Activated T-cell treated with anti-CD3 and anti-CD28 coated beads for 24 hours (primary cell): ENCODE measurements at places on chromosomes 4 and X.

GRCh38 chr4:127604949-127605709, 27.6 kb upstream of the INTU start:
- DNase-seq = no peak

DNA sequence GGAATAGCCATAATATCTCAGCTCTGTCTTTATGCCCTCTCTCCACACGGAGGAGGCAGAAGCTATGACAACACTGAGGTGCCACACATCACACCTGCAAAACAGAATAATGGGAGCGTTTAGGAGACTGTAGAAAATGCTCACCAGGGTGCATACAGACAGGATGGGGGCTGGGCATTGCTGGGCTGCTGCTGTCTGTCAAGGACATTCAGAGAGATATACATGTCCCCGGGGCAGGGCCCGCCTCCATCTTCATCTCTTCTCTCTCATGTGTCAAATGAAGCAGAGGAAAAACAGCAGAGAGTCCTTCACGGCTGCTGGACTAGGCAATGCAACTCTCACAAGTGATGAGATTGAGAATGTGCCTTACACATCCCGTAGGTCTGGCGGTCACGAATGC, 65.3 kb upstream of the DHRSX start:
- no peak for DNase-seq

DNA sequence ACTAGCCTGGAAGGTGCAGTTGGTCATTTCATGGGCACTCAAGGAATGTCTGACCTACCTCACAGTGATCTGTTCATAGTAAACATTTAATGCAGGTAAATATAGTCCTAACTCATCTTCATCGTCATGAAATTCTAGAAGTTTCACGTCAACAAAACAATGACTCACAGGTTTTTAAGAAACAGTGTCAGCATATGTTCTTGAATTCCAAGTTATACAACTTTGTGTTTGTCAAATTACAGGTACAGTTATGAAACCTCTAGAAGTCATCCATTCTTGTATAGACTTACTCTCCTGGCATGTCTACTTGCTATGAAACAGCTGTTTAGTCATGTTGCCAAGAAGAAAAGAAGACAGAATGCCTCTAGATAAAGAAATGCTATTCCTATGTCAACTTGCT, 46.6 kb downstream of the AFM start:
- DNase-seq = no peak

- no peak for DNase-seq
Observed at GRCh38 chr4:159922119-159922518, 819.2 kb downstream of the RAPGEF2 start.

- no peak for DNase-seq
Observed at GRCh38 chrX:69793260-69793935, 177.5 kb downstream of the EDA start.

GRCh38 chr4:3780347-3781171, 14.4 kb downstream of the ADRA2C start:
- DNase-seq = no peak

DNA sequence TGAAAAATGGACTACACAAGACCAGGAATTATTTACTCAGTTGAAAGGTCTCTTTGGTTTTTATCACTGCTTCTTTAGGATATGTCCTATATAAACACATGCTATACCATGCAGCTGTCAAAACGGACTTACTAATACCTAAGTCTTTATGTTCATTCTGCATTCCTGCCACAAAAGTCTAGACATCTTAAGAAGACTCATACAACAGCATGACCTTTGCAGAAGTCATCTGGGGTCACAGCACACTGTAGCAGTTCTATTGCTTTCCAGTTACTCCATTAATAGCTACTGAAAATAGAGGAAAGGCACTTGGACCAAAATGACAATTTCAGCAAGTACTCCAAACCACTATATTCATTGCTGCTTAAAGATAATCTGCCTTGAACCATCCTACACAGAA, 53.2 kb downstream of the DDX60 start:
- DNase-seq = no peak

- DNase-seq = no peak
Observed at GRCh38 chr4:6263526-6264224, 6.0 kb upstream of the WFS1 start.

GRCh38 chrX:102604327-102604726, 5.0 kb downstream of the ARMCX5 start:
- DNase-seq = no peak

DNA sequence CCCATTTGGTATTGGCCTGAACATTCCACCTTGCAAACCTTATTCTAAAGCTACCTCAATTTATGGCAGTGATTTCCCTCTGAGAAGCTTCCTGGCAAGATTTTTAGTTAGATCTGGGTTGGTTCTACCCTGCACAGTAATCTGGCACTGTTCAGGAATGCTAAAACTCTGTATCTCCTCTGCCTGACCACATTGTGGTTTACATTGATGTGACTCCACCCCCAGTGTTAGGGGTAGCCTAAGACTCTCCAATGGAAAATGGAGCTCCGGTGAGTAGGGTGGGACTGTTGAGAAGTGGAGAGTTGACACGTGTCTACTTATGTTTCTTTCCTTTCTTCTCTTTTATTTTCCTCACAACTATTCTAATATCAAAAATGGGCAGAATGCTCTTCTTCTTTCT, 45.4 kb downstream of the BMPR1B start:
- no peak for DNase-seq

DNA sequence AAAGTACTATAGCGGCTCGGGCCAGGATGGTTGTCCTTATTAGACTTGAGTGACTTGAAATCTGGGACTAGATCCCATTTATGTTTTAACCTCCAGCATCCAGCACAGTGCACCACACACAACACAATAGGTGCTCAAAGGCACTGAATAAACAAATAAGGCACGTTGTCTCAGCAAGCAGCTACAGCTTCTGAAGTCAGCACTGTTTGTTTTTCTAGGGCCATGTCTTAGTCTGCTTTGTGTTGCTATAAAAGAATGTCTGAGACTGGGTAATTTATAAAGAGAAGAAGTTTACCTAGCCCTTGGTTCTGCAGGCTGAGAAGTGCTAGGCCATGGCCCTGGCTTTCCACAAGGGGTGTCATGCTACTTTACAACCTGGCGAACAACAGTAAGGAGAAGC, 102.1 kb upstream of the LNX1 start:
- DNase-seq = no peak

- no peak for DNase-seq
Observed at GRCh38 chr4:186473933-186474332, 81.4 kb downstream of the MTNR1A start.

GRCh38 chrX:21766101-21766500, 8.2 kb upstream of the SMPX start:
- DNase-seq = no peak

GRCh38 chr4:55592014-55592413, at the start of gene PDCL2:
TSS of gene PDCL2 (minus strand) at chr4:55592245. CDS start at chr4:55592109, 136 bp downstream.
- no peak for DNase-seq

DNA sequence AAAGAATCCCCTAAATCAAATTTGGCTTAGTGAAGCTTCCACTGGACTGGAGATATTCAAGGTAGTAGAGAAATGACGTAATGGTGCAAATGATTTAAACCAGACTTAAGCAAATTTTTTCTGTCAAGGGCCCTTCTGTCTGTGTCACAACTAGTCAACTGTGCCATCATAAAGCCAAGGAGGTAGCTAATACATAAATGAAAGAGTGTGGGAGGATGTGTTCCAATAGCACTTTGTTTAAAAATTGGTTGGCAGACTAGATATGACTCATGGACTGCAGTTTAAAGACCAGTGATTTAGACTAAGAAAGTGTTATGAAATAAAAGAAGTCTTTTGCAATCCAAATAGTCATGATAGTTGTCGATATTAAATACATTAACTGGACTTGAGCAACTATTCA, 24.3 kb upstream of the TEX13C start:
- DNase-seq = no peak

DNA sequence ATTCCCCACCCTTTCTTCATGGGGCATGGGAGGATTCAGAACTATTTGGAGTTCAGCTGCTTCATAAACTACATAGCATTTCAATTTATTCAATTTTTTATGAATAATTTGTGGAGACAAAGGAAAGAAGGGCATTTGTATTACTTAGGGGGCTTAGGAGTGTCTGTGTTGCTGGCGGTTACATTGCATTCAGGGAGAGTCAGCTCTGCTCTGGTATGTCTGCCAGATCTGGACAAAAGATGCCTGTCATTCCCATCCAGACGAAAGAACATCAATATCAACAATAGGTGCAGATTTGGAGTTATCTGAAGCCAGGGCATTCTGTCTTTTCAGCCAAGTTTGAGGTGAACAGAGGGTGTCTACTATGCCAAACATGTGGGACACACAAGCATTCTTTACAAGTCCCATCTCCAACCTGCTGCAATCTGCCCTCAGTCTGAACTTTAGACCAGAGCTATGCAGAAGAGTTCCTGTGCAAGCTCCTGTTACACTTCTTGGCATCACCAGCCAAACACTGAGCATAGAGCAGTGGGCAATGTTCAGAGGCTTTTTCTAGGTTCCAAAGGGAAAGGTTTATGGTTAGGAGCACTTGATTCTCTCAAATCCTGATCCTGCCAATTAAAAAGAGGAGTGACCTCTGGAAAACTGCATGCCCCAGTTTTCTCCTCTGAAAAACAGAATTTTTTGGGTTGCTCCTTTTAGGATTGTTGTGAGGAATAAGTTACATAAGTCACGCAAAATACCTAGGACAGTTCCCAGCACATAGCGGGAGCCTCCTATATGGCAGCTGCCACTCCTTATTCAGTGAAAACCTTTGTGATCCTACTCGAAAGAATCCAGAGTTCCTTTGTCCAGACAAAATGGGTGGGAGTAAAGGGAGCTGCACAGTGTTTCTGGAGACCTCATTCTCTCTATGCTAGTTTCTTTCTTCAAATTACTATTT, 719.5 kb upstream of the SLIT2 start:
- DNase-seq = no peak

GRCh38 chr4:10169839-10170387, 53.3 kb upstream of the WDR1 start:
- no peak for DNase-seq

DNA sequence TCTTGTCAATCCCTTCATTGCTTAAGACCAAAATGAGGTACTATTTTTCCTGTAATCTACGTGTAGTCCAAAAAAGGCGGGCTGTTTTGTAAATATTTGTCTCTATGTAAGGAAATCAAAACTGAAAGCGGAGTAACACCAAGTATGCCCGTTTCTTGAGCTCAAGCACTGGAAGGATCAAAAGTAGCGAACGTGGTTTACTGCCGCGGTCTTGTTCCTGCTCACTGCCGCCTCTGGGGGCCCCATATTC, 71.5 kb downstream of the AFF1 start:
- no peak for DNase-seq

- DNase-seq = no peak
Observed at GRCh38 chrX:39848900-39849299, 248.9 kb downstream of the BCOR start.

DNA sequence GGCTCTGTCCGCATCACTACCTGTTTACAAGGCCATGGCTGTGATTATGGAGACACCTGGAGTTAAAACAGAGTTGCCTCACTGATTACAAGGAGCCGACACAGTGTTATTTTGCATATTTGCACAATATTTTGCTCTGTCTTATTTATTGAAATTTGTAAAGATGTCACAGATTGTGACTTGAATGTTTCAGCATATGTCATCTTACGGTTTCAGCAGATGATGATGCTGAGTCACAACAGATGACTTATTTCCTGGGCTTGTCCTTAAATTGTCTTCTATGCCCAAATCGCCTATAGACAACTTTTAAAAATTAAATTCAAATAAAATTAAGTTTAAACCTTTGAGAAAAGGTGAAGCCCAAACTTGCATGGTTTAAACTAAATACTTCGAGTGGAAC, 87.1 kb upstream of the INPP4B start:
- no peak for DNase-seq

DNA sequence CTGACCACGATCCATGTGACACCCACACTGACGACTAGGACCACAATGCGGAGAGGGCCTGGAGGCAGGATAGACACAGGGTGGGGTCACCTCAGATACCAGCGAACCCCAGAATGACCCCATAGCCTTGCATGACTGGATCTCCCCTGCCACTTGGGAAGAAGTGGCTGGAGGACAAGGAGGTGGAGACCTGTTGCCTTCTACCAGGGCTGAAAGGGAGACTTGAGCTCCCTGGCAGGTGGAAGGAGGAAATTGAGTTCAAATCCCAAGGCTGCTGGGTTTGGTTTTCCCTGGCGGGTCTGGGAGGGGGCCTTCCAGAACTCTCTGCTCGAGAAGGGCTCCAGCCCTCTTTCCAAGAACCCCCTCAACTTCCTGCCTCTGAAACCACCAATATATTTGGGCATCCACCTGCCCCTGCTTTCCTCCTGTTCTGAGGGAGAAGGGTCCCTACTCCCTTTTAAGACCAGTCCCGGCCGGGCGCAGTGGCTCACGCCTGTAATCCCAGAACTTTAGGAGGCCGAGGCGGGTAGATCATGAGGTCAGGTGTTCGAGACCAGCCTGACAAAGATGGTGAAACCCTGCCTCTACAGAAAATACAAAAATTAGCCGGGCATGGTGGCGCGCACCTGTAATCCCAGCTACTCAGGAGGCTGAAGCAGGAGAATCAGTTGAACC, 3.0 kb downstream of the FAM3A start:
- DNase-seq = no peak

- DNase-seq = no peak
Observed at GRCh38 chr4:14362385-14362784, 639.9 kb upstream of the CPEB2 start.

- DNase-seq = no peak
Observed at GRCh38 chrX:120401301-120401700, 39.4 kb downstream of the ATP1B4 start.

- DNase-seq = no peak
Observed at GRCh38 chr4:173560896-173561295, 30.9 kb upstream of the HAND2 start.

- no peak for DNase-seq
Observed at GRCh38 chrX:21996872-21997455, 35.2 kb upstream of the PHEX start.

DNA sequence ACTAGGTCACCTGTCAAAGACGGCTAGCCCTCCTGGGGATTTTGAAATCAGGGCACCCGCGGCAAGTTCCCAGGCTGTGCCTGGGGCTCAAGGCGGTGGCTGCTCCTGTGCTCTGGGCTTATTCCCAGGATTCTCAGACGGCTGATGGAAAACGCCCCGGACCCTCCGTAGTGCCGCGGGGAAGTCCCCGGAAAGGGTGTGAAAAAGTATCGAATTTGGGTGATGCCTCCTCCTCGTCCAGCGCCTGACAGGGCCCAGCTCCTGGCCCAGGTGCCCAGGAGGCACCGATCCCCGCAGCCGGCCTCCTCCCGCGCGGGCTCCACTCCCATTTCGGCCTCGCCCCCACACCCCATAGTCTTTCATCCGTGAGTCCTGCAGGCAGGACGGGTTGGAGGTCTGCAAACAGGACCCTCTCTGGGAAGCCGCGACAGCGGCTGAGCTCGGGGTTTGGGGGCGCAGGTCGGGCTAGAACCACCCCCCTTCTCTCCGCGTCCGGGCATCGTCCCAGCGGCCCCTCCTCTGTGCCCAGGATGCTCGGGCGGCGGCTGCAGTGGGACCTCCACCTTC, 1.1 kb upstream of the NSG1 start:
- no peak for DNase-seq

GRCh38 chrX:53716328-53717088, 30.0 kb upstream of the HUWE1 start:
- DNase-seq = peak; percentile 37

- DNase-seq = no peak
Observed at GRCh38 chr4:48194971-48195370, 60.9 kb upstream of the TXK start.

- DNase-seq = no peak
Observed at GRCh38 chr4:107747748-107748486, 27.9 kb upstream of the PAPSS1 start.
